ENCODE measurements at places on chromosomes 16 and 17. TPM values are rescaled to one million over a fixed set of nuclear protein-coding genes. Genes with fewer than 3 reads are reported as not detected.
A peak's percentile ranks its signal among the peaks of the same experiment; 100 is the strongest.

GPR139 gene
- total RNA-seq = not detected

PRRT2 gene
- total RNA-seq = not detected

PARD6A gene
- 6.3 TPM for total RNA-seq

INCA1 gene
- total RNA-seq = 0.34 TPM

GRCh38 chr17:59193336-59193862, 16.4 kb upstream of the SMG8 start:
- no peak for DNase-seq

DNA sequence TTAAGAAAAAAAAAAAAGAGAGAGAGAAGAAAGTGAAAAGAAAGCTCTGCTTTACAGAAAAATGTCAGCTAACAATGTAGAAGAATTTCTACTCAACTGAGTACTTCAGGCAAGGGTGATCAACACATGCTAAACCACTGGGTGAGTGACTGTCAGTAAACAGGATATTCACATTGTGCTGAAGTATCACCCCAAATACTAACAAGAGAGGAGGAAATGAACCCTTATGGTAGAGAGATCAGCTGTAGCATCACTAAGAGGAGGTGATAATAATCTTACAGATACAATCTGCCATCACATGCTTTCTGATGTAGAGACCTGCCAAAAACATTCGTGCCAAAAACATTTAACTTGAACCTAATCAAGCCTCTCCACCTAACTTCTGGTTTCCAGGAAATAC, 30.7 kb upstream of the ICAM2 start:
- DNase-seq = peak; percentile 28

- DNase-seq = peak; percentile 34
These were observed 55.1 kb downstream of the ZNRF1 start for GRCh38 chr16:75053791-75054555.

GRCh38 chr16:57185446-57185944, 344 bp downstream of the PSME3IP1 start:
- DNase-seq = peak; percentile 84

GRCh38 chr17:43406676-43407645, 8.2 kb downstream of the ARL4D start:
- no peak for DNase-seq

DNA sequence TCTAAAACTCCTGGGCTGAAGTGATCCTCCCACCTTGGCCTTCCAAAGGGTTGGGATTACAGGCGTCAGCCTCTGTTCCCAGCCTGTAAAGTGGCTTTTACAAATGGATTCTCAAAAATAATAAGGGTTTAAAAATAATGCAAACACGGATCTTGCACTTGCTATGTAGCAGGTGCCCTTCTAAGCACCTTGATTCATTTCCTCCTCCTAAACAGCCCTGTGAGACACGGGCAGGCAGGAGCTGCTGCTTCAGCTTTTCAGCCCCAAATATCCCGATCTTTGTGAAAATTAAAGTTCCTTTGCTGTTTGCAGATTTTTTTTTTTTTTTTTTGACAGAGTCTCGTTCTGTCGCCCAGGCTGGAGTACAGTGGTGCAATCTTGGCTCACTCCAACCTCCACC, 31.7 kb downstream of the NAGPA start:
- no peak for DNase-seq

GRCh38 chr17:3536716-3537115, 20.9 kb downstream of the TRPV3 start:
- DNase-seq = no peak
